ENCODE measurements at places on chromosomes 7 and 10.

GRCh38 chr7:37341033-37341630 is 107.5 kb downstream of the ELMO1 start:
- no peak for DNase-seq

- DNase-seq = no peak
Measured at GRCh38 chr10:99276848-99277486, 41.3 kb upstream of the HPSE2 start.

DNA sequence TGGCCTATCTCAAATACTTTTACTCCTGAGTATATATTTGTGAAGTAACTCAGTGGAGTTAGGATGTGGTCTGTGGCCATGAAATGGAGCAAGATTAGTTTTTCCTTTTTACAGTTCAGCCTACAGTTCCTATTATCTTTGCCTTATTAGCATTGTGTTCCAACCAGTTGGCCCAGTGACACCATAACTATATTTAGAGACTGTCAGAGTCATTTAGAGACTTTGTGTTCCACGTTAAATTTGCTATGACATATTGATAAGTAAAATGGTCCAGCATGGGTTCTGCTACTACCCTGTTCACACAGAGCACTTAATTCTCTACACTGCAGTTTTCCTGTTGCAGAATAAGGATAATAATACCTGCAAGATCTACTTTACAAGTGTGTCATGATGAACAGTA is 68.3 kb upstream of the RAB11FIP2 start:
- no peak for DNase-seq

DNA sequence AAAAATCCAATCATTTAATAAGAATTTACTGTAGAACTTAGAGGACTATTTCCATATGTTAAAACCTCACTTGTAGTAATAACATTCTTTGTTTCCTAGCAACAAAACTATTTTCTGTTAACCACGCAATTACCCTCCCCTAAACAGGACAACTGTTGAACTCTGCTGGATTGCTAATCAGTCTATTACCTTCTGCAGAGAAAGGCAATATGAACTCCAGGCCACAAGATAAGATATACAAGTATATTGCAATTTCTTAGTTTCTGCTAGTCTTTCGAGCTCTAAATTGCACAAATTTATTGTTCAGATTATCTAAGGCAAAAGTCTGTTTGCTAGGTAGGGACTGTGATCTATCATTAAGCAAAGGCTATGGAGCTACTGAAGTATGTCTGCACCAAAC is 920.1 kb upstream of the LRRN3 start:
- DNase-seq = no peak

DNA sequence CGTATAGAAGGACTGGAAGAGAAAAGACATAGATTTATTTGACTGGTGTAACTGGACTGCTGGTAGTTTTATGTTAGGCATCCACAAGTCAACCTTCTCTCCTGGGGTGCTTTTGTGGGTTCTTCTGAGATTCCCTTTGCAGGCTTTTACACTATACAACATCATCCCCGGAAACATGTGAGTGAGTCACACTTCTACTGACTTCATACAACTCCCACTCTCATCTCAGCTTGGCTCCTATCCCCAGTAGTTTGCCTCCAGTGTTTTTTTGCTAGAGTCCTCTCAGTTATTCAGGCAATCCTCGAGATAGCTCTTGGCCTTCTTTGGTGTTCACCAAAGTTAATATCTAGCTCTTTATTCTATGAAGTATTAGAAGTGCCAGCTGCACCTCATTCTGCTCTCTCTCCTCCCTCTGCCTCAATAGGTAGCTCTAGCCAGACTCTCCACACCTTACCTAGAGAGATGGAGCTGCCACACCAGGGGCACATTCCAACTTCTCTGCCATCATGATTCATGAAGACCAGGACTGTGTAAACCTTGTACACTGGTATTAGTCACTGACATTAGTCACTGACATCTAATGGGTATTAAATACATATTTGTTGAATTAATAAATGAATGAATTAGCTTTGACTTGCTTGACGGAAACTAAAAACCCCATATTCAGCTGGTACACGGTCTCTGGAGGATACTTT is 281.9 kb downstream of the PPP1R3A start:
- DNase-seq = no peak

DNA sequence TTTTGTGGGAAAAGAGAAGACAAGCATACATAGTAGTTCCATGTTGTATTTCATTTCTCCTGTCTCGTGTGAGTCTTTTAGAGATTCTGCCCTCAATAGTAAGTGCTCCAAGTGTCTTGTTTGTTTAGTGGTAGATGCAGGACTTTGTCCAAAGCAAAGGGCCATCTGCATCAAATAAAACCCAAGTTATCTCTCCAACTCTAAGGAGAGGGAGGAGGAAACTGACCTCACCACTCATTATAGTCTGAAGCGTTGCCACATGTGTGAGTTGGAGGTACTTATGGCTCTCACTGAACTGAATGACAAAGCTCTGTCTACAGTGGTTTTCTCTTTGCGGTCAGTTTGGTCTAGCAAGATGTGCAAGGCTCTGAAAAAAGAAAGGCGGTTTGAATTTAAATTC is 272.6 kb downstream of the DOCK4 start:
- DNase-seq = no peak

GRCh38 chr10:91197127-91197526 is 23.3 kb upstream of the PCGF5 start:
- no peak for DNase-seq

DNA sequence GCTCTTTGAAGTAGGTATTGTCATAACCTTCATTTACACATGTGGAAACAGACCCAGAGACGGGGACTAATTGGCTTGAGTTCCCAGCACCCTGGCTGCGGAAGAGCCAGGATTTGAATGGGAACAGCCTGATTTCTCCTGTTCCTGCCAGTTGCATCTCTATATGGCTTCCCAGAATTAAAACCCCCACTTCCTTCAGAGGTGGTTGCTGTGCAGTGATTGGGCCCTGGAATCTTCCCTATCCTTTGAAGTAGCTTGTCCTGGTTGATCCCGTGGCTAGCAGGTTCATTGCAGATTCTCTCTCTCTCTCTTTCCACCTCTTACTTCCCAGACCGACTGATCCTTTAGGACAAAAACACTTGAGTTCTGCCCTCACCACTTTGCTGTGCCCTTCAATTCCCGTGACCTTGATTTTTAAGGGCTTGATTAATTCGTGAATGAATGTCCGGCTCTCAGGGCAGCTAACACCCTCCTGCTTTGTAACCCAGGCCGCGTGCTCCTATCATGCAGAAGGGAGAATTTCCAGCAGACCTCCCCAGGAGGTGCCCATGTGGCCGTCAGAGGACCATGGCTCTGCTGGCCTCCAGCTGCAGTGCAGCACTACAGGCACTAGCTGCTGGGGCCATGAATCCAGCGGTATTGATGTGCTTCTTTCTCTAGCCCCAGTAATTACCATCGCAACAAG is 120.6 kb upstream of the AGK start:
- DNase-seq = no peak

GRCh38 chr7:102811942-102812678 is 63.3 kb downstream of the FAM185A start:
- DNase-seq = no peak

DNA sequence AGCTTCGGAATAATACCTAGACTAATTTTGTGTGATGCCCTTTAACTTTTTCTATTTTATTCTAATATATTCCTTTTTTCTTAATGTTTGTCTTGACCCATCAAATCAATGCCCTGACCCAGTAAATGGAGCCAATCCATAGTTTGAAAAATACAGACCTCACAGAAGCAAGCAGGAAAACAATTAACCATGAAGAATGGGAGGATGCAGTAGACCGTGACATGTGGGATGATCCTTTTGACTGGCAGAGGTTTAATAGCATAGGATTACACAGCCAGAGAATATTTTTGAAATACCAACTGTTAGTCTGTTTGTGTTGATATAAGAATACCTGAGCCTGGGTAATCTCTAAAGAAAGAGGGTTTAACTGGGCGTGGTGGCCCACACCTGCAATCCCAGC is 142.6 kb upstream of the NEBL start:
- no peak for DNase-seq

GRCh38 chr10:82736305-82736704 is 861.3 kb downstream of the NRG3 start:
- no peak for DNase-seq

GRCh38 chr10:30873411-30873810 is 158.3 kb downstream of the ZNF438 start:
- no peak for DNase-seq

- DNase-seq = no peak
Measured at GRCh38 chr10:125056161-125057132, 103.9 kb downstream of the CTBP2 start.

GRCh38 chr10:86281396-86281795 is 85.2 kb downstream of the GRID1 start:
- DNase-seq = no peak

DNA sequence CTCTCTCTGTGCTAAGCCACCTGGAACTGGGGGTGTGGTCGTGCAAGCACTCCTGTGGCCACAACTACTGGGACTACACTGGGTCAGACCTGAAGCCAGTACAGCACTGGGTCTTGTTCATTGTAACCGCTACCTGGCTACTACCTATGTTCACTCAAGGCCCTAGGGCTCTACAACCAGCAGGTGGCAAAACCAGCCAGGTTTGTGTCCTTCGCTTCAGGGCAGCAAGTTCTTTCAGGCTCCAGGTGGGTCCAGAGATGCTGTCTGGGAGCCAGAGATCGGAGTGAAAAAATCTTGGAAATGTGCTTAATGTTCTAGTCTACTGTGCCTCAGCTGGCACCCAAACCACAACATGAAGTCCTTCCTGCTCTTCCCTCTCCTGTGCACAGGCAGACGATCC is 171.6 kb upstream of the SORCS1 start:
- DNase-seq = no peak

GRCh38 chr7:139118234-139118804 is 8.8 kb upstream of the ZC3HAV1 start:
- no peak for DNase-seq
